ENCODE measurements at places on chromosomes 4 and X.

GRCh38 chr4:2298532-2298991 is 36.7 kb upstream of the MXD4 start:
- DNase-seq = no peak

DNA sequence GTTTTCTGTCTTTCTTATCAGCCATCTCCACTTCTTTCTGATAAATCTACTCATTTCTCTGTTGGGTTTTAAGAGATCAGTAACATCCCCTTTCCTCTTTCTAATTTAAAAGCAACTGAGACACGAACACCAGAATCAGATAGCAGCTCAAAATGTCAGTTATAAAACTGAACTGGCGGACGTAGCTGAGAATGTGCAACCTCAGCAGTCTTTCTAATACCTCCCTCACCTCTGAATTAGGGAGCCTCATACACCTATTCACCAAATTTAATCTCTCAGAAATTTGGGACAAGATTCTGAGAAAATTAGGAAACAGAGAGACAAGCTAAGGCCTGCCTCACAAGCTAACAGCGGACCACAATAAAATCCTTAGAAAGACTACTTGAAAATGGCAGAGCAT is 52.0 kb upstream of the ACSL4 start:
- no peak for DNase-seq

DNA sequence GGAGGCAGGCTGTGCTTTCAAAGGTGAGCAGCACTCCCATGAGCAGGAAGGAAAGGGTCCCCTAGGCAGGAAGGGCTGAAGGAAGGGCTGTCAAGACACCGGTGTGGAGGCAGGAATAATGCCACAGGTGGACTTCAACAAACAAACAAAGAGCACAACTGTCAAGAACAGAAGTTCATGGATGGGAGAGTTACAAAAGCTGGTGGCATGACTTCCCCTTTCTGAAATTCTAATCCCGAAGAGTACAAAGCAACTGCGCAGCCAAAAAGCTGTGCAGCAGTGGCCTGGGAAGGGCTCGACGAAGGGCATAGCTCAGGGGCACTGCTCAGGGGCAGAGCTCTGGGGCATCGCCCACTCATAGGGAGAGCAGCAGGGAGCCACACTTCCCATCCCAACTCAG is 582.3 kb upstream of the DIPK2B start:
- no peak for DNase-seq

- no peak for DNase-seq
These were observed 203.1 kb downstream of the RBM46 start for GRCh38 chr4:154984148-154984547.

- DNase-seq = no peak
These were observed 58.2 kb upstream of the RBM47 start for GRCh38 chr4:40687676-40688389.

DNA sequence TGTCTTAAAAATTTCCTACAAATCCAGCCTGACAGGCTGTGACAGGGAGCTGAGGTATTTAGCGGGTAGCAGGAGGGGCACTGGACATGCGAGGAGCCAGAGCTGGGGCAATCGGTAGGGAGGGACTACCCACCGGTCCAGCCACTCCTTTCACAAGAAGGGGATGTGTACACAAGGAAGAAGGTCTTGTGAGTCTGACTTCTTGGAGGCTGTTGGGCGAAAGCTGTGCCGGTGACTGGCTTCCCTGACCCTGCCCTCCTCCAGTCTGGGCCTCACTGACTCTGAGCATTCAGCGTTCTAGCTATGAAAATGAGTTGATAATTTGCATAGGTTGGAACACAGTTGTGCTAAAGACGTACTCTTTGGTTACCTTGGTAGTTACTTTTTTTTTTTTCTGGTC is 12.7 kb upstream of the CXCL8 start:
- DNase-seq = no peak

DNA sequence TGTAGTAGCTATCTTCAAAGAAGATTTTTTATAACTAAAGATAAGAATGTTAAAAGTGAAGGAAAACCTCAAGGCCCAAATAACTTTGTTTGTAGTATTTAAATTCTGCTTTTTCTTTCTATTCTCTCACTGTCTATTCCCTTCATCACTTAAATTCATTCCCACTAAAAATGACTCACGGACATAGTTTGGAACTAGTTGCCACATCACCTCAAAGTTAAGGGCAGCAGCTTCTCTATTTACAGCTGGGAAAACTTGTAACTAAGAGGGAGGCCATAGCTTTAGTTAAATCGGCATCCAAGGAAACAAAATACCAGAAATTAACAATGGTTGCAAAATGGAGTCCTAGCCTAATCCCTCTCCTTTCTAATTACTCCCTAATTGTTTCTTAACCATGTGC is 325.4 kb upstream of the MAGEB2 start:
- no peak for DNase-seq

GRCh38 chr4:96092151-96092705 is 252.3 kb downstream of the PDHA2 start:
- DNase-seq = no peak

GRCh38 chr4:125322366-125322730 is 7.6 kb downstream of the FAT4 start:
- DNase-seq = no peak

DNA sequence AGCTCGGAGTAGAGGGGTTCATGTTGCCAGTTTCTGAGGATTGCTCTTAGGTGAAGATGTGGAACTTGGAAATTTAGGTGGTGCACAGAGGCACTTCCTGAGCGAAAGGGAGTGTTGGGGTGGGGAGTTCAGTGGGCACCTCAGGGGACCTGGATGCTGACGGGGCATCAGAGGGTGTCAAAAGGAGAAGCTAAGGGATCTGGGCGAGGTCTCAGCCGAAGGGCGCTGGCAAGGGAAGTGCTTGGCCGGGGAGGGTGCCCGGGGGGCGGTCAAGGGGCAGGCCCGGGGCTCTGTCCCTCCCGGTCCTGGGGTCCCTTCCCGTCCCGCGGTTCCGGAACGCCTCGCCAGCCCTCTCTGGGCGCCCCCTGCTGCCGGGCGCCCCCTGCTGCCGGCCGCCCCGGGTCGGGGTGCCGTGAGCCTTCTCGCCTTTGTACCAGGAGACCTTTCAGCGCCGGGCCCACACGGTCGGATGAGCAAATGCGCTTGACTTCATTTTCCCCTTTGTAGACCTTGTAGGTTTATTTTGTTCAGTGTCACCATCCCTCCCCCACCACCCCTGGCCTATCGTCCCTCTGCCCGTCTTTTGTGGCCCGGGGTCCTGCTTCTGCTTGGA is 3.0 kb upstream of the PHOX2B start:
- DNase-seq = no peak

DNA sequence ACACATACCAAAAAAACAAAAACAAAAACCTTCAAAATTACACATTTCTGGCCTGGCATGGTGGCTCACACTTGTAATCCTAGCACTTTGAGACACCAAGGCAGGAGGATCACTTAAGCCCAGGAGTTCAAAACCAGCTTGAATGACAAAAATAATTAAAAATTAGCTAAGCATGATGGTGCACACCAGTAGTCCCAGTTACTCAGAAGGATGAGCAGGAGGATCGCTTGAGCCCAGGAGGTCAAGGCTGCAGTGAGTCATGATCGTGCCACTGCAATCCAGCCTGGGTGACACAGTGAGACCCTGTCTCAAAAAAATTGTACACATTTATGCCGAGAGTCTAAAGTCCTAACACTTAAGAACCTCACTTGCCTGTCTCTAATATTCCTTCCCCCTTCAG is 18.3 kb downstream of the SLC39A8 start:
- no peak for DNase-seq

GRCh38 chr4:175705407-175705806 is 106.7 kb downstream of the GPM6A start:
- no peak for DNase-seq

DNA sequence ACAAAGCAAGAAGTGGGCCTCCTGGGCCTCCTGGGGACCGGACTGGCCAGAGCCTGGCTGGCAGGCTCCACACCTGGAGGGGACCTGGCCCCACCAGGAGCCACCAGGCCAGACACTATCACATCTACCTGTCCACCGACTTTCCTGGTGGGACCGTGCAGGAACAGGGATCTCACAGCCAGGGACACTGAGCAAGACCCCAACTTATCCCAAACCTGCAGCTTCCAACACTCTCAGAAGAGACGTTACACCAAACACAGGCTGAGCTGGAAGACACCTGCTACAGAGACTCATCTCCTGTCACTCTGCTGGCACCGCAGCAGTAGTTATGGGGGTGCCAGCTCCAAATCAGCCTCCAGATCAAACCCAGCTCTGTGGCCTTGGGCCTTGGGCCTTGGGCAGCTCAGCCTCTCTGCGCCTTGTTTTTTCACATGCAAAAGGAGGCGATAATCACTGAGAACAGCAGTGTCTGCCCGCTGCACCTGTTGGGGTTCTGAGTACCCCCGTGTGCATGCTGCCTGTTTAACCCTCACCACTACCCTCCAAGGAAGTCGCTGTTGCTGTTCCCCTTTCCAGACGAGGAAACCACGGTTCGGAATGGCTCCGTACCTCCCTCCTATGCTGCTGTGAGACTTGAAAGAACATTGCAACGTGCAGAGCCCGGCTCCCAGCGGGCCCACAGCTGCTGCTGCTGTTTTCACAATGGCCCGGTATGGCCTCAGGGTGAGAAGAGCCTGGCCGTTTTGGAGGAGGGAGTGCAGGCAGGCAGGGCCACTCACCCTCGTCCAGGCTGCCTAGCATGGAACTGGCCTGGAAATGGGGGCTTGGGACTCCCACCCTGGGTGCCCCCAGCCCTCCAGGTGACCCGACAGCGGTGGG is 69.6 kb downstream of the ADRA2C start:
- no peak for DNase-seq

- no peak for DNase-seq
These were observed 949.5 kb downstream of the RAB28 start for GRCh38 chr4:12534684-12535083.

DNA sequence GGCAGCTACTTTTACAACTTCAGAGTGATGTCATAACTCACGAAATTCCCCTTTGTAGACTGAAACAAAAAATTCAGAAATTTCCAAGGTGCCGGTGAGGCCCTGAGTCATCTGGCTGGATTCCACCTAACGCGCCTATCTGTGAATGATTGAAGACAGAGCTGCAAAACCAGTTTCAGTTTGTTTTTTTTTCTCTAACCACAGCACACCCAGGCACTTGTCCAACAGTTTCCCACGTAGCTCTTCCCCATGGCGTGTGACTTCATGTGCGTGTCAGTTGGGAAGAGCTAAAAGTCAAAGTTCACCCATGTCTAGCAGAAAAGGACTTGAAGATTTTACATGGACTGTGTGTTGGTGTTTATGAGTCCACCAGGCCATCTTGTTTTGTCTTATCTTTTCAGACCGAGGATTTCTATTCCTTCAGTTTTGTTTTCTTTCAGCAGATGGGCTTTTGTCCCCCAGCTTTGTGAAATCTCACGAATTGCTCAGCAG is 16.4 kb downstream of the TCEANC start:
- DNase-seq = peak; percentile 52

Measured in DMS79 treated with DMSO at 0.1 percent for 48 hours (cell line).